ENCODE measurements at places on chromosomes 12 and 14.

DNA sequence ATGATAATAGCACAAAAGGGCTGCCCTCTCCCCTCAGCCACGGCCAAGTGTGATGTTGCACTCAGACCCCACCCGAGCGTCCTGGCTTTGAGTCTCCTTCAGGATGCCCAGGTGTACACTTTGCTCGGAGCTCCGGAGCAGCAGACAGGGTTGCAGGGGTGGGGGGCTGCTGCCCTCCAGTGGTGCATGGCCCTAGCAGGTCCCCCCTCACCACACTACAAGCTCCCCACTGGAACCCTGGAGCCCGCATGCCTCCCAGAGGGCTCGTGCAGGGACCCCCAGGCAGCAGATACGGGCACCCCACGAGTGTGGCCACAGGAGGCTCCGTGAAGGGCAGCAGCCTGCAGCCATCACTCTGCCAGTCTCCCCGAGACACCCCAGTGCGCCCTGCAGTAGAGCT lies 69.9 kb upstream of the C14orf180 start:
- DNase-seq = no peak

DNA sequence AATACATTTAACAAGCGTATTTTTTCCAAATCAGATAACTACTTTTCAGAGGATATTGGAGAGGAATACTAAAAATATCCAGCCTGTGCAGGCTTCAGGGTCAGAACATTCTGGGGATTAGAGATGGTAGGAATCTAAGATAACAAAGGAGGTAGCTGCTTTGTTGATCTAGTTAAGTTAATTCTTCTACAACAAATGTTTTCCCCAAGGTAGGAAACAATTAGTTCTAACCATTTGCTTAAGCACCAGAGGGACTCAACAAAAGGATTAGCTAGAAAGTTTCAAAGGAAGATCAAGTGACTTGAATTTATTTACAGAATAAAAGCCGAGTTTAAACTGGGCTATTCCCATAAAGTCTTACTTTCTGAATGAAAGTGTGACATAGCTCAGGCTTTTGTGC lies 524.2 kb downstream of the TMTC2 start:
- DNase-seq = no peak

- no peak for DNase-seq
Measured at GRCh38 chr14:34171431-34172172, 220.7 kb upstream of the EGLN3 start.

DNA sequence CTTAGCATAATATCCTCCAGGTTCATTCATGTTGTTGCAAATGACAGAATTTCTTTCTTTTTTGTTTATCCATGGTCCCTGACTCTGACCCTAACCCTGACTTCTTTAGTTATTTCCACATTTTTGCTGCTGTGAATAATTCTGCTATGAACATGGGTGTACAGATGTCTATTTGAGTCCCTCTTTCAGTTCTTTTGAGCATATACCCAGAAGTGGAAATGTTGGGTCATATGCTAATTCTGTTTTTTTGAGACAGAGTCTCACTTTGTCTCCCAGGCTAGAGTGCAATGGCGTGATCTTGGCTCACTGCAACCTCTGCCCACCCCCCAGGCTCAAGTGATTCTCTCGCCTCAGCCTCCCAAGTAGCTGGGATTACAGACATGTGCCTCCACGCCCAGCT lies 33.1 kb downstream of the KNTC1 start:
- DNase-seq = no peak

DNA sequence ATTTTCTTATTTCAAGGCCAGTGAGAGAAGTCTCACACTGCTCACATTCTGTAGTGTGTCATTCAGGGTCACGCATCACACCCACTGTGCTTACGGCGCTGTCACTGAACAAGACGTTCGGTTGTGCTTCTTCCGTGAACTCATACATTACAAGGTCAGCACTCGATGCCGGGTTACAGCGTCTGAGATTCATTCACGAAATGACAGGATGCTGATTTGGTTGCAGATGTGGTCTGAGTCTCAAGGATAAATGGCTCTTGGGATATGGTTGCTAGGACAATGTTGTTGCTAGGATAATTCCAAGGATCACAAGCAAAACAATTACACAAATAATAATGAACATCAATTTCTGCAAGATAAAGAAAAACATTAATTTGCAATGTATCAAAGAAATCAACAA lies 47.4 kb downstream of the STX2 start:
- no peak for DNase-seq

GRCh38 chr12:12219664-12220063 lies 47.2 kb downstream of the LRP6 start:
- no peak for DNase-seq

GRCh38 chr12:16076557-16076956 lies 165.4 kb downstream of the DERA start:
- peak; percentile 3 for DNase-seq
